Activated CD4-positive, alpha-beta T cell treated with anti-CD3 and anti-CD28 coated beads, Interleukin-2, amount 50 U/mL, for 1 hour (primary cell): ENCODE measurements at places on chromosomes 16 and 17.

DNA sequence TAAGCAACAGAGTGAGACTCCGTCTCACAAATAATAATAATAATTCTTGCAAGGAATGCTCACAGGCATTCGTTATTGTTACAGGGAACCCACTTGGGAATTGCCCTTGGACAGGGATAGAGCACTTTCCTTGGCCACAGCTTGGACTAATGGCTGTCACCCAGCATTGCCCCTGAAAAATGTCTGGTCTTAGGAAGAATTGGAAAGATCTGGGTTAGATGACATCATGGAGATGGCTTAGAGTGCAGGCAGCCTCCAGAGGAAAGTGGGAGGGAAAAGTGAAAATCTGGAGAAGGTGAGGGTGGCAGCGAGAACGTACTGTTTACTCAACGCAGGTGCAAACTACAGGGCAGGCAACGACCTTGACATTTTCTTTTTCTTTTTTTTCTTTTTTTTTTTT lies 59.3 kb upstream of the MRTFB start:
- no peak for DNase-seq

- DNase-seq, result no peak
These were observed 57.2 kb upstream of the NLK start for GRCh38 chr17:27985306-27985705.

DNA sequence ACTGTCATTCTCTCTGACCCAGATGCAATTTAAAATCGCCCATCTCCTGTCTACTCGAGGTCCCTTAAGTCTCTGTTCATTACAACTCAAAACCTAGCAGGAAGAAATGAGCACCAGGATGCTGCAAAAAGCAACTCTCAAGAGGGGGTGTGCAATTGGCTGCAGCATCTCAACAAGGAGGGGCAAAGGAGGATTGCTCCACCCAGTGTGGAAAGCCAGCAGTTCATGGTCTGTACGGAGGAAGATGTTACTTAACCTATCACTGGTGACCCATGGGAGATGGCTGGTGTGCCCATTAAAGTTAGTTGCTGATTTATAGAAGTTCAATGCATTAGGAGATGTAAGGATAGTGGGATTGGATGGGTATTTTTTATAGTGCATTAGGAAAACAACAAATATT lies 147.4 kb downstream of the CDK5R1 start:
- DNase-seq, result no peak

GRCh38 chr17:18961634-18962493 lies 9.9 kb downstream of the SLC5A10 start:
- no peak for DNase-seq

DNA sequence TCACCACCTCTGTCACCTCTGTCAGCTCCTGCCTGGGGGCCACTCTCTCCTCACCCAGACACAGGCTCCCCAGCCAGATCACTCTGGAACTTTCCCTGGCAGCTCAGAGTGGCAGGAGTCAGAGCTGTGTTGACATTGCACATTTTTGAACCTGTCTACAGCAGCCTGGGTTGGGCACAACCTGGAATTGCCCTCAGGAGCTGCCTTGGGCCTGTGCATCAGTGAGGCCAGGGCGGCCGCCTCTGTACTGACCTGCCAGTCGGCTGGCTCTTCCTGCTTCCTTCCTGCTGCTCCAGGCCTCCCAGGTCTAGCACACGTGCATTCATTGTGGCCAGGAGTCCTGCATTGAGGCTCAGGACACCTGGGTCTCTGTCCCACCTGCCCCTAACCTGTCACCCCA lies 14.2 kb upstream of the TMEM11 start:
- no peak for DNase-seq

DNA sequence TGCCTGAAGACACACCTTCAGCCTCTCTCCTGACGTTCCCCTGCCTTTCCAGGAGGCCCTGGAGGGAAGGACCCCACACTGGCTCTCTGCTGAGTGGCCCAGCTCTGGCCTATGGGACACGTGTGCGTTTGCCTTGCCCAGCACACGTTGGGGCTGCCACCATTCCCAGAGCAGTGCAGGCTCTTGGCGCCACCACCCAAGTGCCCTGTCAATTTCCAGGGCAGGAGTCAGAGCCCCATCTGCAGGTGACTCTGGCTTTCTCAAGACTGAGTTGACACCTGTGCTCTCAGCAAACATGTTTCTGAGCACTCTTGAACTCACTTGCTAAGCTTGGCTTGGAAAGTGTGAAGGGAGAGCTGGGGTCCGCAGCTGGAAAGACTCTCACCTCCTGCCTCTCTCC lies 4.7 kb upstream of the IRF8 start:
- DNase-seq, result no peak

DNA sequence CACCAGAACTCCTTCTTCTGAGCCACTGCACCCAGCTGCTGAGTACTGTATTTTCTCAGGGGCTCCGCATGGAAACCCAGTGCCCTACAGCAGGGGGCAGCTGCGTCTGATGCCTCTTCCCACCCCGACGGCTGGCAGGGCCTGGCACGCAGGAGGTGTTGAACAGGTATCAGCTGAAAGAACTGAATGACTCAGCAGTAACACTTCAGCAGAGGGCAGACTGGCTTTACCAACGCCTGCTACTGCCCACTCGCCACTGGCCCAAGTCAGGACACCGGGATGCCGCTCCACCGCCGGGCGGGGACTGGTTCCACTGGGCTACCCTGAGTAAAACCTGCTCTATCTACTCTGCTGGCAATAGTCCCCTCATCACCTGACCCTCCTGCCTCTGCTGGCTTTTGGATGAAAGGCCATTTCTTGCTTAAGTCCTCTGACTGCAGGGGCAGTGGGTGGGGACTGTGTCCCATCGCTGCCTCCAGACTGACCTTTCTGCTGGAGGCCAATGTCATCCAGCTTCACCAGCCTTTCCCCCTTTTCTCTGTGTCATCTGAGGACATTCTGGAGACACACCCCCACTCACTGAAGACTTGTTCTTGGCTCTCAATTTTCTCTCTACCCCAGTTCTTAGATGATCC lies 100.4 kb upstream of the FA2H start:
- DNase-seq, result no peak

GRCh38 chr16:68232335-68232734 lies 3.6 kb downstream of the ESRP2 start:
- no peak for DNase-seq

- no peak for DNase-seq
These were observed 378.6 kb upstream of the C16orf82 start for GRCh38 chr16:26688105-26688504.

DNA sequence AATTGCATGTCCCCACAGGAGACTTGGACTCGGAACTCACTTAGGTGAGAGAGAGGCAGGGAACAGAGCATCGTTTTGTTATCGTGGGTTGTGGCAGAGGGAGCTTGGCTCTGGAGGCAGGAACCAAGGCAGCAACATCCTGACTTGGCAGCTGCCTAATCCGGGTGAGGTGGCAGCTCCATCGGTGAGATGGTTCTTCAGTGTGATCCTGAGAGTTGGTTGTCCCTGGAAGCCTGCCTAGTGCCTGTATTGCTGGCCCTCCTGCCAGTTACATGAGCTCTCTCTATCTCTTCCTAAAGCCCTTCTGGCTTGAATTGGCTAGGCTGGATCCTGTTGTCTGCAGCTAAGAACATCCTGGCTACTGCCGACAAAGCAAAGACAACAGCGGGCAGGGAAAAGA lies 19.9 kb upstream of the SEC14L1 start:
- DNase-seq, result no peak

DNA sequence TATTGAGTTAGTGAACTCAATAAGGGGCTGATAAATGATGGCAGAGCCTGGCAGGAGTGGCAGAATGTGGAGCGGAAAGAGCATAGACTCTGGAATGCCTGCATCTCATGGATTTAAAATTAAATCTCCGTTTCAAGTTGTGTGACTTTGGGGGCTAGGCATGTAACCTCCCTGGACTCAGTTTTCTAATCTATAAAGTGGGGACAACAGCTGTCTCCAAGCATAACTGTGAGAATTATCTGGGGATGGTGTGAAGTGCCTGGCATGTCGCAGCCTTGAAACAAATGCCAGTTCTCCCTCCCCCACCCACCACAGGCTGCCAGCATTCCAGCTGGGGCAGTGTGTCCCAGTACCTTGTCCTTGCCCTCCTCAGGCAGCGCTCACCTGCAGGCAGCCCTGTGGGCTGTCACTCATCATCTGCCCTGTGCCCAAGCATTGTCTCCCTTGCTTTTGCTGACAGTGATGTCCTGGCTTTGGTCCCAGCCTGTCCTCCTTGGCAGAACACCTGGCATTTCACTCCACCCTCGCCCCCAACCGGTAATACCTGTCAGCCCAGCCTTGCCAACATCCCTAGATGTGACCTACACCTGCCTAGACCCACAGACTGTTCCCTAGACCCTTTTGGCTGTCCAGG lies 129.6 kb downstream of the MRM1 start:
- DNase-seq, result no peak
